BE2C (cell line): ENCODE measurements at places on chromosomes 3 and 15.

DNA sequence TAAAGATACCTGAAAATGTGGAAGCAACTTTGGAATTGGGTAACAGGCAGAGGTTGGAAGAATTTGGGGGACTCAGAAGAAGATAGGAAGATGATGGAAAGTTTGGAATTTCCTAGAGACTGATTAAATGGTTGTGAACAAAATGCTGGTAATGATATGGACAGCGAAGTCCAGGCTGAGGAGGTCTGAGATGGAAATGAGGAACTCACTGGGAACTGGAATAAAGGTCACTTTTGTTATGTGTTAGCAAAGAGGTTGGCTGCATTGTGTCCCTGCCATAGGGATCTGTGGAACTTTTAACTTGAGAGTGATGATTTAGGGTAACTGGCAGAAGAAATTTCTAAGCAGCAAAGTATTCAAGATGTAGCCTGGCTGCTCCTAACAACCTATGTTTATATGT is 13.0 kb downstream of the MITF start:
- no peak for DNase-seq

DNA sequence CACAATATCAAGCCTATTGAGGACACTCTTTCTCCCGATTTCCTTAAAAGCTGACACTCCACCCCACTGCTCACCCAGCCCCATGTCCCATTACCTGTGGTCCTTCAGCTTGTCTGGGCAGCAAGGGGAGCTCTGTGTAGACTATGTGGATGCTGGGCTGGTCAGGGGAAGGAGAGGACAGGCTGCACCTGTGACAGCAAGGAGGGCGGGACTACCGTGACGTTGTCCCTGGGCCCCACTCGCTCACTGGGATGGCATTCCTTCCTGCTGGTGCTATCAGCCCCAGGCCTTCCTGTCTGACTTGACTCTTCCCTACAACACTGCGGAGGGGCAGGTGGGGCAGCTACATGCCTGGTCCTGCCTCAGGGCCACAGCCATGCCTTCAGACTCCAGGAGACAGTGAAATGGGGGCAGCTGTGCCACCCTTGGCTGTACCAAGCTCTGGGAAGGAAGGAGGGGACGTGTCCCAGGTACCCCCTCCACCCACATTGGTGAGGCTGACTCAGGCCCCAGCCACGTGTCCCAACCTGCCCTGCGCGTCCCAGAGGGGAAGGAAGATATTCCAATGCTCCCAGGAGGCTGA is at the start of gene TMEM40:
Gene TMEM40, minus strand, starts transcription at position 163 of the 583 bp plus-strand sequence. CDS start 9,427 bp downstream, outside the sequence.
- no peak for DNase-seq

- no peak for DNase-seq
Measured at GRCh38 chr3:189899186-189899585, 221.5 kb downstream of the P3H2 start.

DNA sequence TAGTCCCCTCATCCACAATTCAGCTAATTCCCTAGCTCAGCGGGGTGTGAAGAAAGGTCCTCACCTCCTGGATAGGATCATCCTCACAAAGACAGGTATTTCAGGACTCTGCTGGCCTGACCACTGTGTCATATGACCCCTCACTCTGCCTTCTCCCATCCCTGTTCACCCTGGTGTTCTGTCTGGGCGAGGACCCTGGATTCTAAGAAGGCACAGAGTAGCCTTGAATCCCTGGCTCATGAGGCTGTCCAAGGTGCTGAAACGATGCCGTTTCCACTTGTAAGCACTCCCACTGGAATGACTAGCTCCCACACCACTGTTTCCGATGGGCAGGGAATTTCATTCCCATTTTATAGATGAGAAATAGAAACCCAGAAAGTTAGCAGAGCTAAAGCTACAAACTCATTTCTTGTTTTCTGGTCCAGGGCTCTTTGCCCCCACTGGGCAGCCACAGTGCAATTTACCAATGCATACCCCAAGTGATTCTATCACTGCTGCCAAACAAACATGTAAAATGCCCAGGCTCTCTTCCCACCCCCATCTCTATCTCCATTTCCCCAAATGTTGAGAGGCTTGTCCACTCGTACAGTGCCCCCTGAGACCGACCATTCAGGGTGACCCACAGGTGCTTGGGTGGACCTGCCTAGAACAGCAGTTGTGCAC is 83.2 kb downstream of the RAB11A start:
- no peak for DNase-seq

- no peak for DNase-seq
Measured at GRCh38 chr3:192802957-192803899, 75.9 kb upstream of the FGF12 start.

- peak; percentile 54 for DNase-seq
Measured at GRCh38 chr3:16884084-16884747, 539 bp upstream of the PLCL2 start.

- peak; percentile 67 for DNase-seq
Measured at GRCh38 chr3:129605922-129606635, 397 bp downstream of the PLXND1 start.

GRCh38 chr3:151316267-151316991 is at the start of gene GPR87:
Gene GPR87, minus strand, starts transcription at chr3:151316820. Its CDS starts 16,720 bp downstream, at chr3:151300100.
- no peak for DNase-seq
